Left cardiac atrium (tissue), 4 donors: ENCODE measurements at places on chromosomes 11 and 22. TPM values are rescaled to one million over a fixed set of nuclear protein-coding genes. Genes with fewer than 3 reads are reported as not detected.

The MOV10L1 gene
- total RNA-seq = 0.71 TPM

The MUC2 gene
- not detected for total RNA-seq

DNA sequence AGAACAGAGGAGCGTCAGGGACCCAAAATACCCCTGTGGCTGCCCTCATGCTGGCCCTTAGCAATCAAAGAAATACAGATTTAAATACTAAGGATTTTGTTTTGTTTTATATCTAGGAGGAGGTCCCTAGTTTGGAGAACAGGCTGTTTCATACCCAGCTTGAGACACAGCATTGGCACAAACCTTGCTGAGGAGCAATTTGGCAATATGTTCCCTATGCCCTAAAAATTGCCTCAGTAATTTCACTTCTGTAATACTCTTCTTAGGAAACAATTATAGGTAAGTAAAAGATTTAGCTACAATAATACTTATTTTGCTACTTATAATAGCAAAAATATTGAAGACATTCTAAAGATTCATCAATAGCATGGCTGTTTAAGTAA, 37.0 kb downstream of the TSKU start:
- no peak for DNase-seq

DNA sequence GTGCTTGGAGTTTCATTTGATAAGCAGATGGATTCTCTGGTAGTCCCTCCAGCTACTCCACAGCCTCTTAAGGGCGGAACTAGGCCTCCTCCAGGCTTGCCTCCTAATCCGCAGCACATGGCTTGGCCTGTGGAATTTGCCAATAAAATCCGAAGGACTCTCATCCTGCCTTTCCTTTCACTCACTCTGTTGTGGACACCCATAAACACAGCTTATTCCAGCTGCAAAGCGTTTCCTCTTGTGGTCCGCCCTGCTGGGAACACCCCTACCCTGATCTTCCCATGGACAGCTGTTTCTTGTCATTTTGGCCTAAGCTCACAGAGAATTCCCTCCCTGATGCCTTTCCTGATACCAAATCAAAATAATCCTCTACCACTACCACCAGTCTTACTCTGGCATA, 546.2 kb downstream of the NTM start:
- no peak for DNase-seq

The OR52H1 gene
- not detected for total RNA-seq

DNA sequence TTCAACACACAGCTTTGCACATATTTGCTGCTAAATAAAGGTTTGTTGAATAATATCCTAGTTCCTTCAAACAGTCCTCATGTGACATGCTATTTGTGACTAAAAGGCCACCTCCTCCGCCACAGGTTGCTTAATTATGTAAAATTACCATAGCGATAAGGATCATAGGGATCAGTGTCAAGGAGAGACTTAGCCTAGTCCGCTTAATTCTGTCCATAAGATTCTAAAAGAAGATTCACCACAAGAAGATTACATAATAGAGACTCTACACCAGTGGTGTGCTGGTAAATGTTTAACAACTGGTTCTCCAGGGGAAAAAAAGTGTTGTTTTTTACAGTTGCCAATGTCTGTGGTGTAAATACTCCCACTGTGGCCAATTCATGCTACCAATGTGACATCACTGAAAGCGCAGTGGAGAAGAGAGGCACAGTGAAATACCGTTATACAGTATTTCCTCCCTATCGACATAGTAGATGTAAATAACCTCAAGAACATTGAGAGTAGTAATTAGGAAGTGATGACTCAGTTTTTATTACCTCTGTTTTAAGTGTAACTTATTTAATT, 4.2 kb upstream of the CHRDL2 start:
- DNase-seq = no peak

GRCh38 chr11:72588421-72589410, 85.5 kb downstream of the PDE2A start:
- peak; percentile 5 for DNase-seq

The IRAG1 gene
- total RNA-seq = 15.6 TPM

DNA sequence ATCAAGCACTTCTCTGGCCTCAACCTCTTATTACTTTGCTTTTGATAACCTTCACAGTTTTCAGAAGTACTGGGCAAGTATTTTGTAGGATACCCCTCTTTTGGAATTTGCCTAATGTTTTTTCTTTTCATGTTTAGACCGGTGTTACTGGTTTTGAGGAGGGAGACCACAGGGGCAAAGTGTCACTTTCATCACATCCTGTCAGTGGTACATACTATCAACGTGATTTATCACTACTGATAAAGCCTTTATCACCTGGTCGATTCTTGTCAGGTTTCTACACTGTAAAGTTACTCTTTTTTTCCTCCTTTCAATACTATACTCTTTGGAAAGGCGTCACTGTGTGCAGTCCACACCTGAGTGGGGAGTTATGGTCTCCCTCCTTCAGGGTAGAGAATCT, 26.7 kb downstream of the QSER1 start:
- no peak for DNase-seq

The MYO7A gene
- 7.5 TPM for total RNA-seq

DNA sequence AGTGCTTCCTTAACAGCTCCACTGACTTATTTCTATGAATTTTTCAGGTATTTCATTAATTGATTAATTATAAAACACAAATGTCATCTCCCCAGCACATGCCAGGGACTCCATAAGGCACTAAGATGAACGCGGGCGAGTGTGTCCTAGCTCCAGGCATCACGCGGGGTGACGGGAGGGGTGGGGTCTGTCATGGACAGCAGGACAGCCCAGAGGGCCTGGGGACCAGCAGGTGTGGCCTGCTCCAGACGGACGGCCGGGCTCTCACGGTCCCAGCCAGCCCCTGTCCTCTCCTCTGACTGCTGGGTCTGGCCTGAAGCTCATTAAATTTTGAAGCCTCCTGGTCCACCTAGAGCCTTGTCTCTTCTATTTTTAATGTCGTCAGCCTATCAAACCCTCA, 531.1 kb downstream of the BRD1 start:
- DNase-seq = no peak

GRCh38 chr22:25697181-25697664, 44.8 kb upstream of the MYO18B start:
- no peak for DNase-seq

The C22orf31 gene
- not detected for total RNA-seq

The MYRF gene
- total RNA-seq = 4.0 TPM

DNA sequence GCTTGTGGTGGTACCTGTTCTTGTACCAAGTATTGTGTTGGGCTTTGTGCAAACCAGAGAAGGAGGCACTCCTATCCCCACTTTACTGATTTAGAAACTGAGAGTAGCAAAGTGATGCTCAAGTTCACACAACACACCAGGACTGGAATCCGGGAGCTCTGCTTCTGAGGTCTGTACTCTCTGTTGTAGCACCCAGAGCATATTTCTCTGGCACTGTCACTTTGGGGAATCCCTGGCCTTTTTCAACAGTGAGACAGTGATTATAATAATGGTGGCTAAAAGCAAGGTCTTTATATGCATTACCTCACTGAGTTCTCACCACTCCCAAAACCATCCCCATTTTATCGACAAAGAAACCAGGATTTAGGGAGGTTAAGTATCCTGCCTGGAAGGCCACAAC, 362.4 kb downstream of the TENM4 start:
- no peak for DNase-seq

The MUC15 gene
- total RNA-seq = not detected

The LMO2 gene
- total RNA-seq = 15.4 TPM

DNA sequence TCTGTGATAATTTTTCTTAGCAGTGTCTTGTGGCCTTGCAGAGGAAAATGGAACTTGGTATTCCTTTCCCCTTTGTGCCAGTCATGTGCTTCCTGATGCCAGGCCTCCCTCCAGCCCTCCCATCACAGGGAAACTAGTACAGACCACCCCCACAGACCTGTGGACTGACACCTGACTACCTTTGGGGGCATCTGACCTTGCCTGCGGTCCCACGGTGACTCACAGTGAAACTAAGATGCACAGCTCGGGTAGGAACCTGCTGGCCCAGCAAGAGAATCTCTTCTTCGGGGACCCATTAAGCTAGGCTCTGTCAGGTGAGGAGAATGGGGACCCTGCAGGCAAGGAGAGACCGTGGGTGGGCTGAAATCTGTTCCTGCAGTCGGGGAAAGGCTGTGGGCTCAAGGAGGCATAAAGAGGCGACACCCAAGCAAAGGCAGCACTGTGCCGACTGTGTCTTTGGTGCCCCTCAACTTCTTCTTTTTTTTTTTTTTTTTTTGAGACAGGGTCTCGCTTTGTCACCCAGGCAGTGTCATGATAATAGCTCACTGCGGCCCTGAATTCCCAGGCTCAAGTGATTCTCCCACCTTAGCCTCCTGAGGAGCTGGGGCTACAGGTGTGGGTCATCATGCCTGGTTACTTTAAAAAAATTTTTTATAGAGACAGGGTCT, 20.8 kb upstream of the PEX26 start:
- no peak for DNase-seq

DNA sequence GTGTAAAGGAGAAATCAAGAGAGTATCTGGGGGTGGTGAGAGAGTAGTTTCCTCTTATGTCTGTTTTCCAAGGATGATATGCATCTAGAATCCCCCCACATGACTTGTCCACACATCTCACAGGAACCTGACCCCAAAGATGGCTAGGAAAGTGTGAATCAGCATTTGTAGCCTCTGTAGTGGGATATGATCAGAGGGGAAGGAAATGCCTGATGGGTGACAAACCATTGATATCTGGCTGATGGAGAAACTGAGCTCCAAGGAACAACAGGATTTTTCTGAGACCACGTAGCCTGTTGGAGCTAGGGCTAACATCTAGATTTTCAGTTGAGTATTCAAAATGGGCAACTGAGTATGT, 369.4 kb downstream of the DDX10 start:
- no peak for DNase-seq

The NCAM1 gene
- 147 TPM for total RNA-seq

DNA sequence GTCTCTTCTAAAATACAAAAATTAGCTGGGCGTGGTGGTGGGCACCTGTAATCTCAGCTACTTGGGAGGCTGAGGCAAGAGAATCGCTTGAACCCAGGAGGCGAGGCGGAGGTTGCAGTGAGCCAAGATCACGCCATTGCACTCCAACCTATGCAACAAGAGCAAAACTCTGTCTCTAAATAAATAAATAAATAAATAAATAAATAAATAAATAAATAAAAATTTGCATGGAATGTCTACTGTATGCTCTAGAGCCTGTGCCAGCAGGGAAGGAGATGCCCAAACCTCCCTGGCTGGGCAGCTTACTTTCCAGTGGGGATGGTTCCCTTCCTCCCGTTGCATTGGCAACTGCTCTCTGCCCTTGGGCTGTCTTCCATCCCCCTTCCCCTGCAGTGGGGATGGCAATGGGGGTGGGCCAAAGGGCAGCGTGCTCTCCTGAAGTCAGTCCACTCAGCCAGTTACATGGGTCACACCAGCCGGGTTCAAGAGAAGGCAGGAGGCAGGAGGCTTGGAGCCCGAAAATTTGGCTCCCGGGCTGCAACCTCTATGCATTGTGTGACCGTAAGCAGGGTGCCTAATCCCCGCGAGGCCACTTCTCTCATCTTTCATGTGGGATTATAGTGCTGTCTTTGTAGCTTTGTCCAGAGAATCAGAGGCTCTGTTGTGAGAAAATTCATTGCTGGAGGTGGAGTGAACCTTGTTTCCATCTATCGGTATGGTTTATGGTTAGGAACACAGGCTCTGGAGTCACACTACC, 1.4 kb upstream of the LRRC10B start:
- no peak for DNase-seq

- no peak for DNase-seq
Observed at GRCh38 chr22:32576553-32577253, 102.1 kb downstream of the FBXO7 start.

- DNase-seq = peak; percentile 80
Observed at GRCh38 chr11:18706330-18707243, 8.0 kb downstream of the TMEM86A start.

GRCh38 chr11:113549611-113550578, 74.7 kb upstream of the DRD2 start:
- DNase-seq = no peak

DNA sequence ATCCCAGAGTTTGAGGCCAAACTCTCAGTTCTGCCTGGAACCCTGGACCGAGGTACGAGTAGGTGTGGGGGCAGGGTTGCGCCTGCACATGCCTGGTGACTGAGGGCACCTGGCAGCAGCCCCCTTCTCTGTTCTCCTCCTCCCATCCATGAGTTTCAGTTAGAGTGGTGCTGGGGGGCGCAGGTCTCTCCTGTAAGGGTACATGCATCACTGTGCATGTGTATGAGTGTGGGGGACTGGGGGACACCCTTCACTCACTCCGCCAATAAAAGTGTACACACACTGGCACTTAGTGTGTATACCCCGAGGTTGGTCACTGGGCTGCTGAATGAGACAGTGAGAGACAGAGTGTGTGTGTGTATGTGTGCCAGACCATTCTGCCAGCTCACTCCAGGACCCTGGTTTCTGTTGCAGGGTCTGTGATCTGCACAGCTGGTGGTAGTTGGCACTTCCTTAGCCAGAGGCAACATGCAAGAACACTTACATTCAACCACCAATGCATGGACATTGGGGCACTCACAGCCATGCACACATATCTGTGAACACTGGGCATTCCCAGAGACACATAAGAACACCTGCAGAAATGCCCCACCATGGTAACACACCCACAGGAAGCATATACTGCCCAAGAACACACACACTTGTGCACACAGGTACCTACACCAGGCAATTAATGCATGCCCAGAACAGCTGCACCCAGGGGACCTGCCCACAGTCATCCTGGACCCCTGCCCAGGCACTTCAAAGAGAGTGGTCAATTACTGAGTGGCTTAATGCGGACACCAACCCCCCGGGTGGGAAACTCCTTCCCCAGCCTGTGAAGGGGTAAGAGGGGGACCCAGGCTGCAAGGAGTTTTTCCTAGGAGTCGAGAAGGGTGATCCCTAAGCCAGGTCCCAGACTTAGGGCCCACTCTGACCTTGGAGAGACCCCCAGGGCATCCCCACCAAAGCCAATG, 1.2 kb upstream of the NRXN2 start:
- no peak for DNase-seq

DNA sequence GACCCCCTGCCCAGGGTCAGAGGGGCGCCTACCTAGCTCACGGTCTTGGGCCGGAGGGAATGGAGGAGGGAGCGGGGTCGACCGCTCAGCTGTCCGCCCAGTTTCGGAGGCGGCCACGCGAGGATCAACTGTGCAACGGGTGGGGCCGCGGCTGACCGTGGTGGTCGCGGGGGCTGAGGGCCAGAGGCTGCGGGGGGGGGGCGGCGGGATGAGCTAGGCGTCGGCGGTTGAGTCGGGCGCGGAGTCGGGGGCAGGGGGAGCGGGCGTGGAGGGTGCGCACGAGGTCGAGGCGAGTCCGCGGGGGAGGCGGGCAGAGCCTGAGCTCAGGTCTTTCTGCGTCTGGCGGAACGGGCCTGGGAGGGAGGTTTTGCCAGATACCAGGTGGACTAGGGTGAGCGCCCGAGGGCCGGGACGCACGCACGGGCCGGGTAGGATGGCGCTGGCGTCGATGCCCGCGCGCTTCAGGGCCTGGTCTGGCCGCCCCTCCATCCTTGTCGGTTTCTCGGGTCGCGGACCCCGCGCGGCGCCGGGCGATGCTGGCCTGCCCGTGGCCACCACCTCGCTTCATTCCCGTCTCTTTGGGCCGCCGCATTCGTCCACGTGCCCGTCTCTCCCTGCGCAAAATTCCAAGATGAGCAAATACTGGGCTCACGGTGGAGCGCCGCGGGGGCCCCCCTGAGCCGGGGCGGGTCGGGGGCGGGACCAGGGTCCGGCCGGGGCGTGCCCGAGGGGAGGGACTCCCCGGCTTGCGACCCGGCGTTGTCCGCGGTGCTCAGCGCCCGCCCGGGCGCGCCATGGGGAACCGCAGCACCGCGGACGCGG, at the start of gene DRD4:
Gene DRD4 (plus strand): TSS at position 759 of the 822 bp plus-strand sequence. CDS start 36 bp downstream, at position 795.
- peak; percentile 26 for DNase-seq

The MS4A7 gene
- 37.1 TPM for total RNA-seq
